Activated CD8-positive, alpha-beta memory T cell treated with anti-CD3 and anti-CD28 coated beads for 4 hours (primary cell): ENCODE measurements at places on chromosomes 5 and 9.

- DNase-seq: no peak
Observed at GRCh38 chr9:124654431-124654830, 116.7 kb downstream of the NR6A1 start.

- no peak for DNase-seq
Observed at GRCh38 chr5:78903861-78904260, 81.2 kb downstream of the ARSB start.

DNA sequence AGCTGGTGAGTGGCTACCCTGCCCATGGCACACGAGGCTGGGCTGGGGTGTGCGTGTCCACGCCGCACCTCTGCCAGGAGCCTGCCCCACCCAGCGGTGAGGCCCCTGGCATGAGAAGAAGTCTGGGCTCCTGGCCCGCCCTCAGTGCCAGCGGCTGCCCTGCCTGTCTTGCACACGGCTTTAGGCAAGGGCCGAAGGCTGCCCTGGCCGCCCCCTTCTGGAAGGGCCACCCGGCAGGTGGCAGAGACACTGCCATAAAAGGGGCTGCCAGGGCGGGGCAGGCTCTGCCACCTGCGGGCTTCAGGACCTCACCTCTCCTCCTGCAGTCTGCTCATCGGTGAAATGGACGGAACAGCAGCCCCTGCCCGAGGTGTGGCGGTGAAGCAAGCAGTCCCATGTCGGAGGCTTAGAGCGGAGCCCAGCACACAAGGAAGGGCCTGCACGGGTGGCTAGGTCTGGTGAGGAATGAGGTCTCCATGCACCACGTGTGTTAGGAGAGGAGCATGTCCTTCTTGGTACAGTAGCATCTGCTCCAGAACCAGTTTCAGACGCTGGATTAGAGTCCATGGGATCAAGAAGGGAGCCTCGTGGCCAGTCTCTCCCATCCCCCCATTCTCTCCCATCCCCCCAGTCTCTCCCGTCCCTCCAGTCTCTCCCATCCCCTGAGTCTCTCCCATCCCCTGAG, 34.8 kb upstream of the TMEM250 start:
- DNase-seq: no peak

DNA sequence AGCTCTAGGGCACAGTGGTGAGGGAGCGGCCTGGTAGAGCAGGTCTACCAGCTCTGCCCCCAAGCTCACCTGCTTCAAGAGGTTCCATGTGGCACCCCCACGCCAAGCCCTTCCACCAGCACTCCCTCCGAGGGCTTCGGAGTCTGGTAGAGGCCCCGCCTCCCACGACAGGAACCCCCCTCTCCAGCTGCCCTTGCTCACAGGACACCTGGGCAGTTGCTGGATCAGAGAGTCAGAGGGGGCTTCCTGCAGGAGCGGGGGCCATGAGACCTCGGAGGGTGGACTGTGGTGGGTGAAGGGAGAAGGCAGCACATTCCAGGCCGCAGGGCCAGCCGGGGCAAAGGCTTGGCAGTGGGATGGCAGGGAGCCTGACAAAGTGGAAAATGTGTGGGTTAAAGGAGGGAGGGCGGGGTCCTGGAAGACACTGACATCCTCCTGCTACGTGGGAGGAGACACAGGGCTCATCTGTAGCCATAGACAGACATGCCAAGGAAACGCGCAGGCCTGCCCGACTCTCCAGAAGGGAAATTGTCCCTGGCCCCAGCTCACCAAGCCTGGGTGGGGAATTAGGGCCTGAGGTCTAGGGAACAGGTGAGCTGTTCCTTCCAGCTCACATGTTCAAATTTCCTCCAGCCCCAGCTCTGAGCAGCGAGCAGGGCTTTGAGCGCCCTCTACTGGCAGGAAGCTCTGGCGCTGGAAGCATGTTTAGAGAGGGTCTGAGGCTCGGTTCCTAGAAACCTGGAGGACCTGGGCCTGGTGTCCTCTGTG, 74.2 kb downstream of the NTNG2 start:
- peak; percentile 58 for DNase-seq

DNA sequence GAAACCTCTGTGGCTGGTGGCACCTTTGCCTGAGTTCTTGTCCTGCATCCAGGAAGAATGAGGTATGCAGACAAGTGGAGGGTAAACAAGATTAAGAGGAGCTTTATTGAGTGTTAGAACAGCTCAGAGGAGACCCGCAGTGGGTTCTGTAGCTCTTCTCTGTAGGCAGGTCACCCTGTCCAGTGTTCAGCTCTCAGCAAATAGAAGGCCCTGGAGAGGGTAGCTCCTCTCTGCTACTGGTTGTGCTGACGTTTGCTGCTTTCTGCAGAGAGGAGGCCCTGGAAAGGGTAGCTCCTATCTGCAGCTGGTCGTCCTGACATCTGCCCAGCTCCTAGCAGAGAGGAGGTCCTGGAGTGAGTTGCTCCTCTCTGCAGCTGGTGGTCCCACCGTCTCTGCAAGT, 96.8 kb upstream of the CCDC112 start:
- DNase-seq: no peak

GRCh38 chr5:172751761-172752510, 19.1 kb downstream of the DUSP1 start:
- no peak for DNase-seq

- no peak for DNase-seq
Observed at GRCh38 chr5:27477550-27477949, 439.2 kb upstream of the CDH9 start.

GRCh38 chr5:175663186-175664184, 5.6 kb downstream of the HRH2 start:
- no peak for DNase-seq

GRCh38 chr5:141345327-141345726, 1.7 kb downstream of the PCDHGA3 start:
- no peak for DNase-seq

GRCh38 chr5:150644058-150644457, 3.6 kb downstream of the SYNPO start:
- no peak for DNase-seq

DNA sequence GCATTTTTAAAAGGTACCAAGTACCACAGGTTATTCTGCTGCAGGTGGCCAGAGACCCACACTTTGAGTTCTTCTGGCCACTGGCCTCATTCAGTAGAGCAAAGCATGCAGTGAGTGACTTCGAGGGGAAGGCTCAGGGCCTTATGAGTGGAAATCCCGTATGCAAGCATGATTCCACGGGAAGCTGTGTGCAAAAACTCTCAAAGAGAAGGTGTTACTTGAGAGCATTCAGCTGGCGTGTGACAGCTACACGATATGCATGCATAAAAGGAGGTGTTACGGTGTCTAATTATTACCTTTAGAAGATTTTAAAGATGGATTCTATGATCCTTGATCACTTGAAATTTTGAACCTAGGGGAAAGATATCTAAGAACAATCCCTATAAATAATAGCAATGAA, 160.3 kb downstream of the ENC1 start:
- DNase-seq: no peak

- DNase-seq: no peak
Observed at GRCh38 chr9:78014776-78015175, 16.8 kb downstream of the GNAQ start.

- no peak for DNase-seq
Observed at GRCh38 chr5:76735762-76736545, 20.0 kb downstream of the F2R start.

DNA sequence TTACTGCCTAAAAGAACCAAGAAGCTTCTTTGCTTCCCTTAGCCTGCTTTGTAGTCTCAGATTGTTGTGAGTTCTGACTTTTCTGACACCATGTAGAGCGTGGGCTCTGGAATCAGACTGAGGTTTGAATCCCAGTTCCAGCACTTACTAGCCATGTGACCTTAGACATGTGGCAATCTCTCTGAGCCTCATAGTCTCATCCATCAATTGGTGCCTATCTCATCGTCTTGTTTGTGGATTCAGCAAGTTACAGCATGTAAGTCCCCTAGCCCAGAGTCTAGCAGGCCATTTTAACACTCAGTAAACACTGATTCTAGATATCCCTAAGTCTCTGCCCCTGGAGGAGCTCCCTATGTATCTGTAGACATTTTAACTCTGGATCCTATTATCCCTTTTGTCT, 94.7 kb downstream of the ANGPTL2 start:
- no peak for DNase-seq

DNA sequence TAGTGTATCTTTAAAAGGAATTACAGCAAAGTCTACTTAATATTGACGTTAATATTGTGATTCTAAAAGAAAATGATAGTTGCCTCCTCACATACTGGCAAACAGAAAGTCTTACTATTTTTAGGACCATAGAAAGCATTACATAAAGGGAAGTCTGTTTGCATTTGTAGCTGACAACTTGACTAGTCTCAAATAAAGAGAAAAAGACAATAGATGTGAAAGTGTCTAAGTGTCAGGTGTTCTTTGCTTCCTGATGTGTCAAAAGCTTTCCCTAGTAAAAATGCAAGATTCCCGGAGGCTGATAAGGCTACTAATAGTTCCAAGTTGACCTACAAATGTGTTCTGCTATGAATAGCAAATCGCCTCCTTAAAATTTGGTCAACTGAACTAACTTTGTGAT, 259.7 kb downstream of the CDH10 start:
- no peak for DNase-seq

GRCh38 chr9:109779711-109780452, at the start of gene PALM2AKAP2:
Gene PALM2AKAP2 (plus strand): TSS chr9:109780198. CDS start chr9:109780489, 291 bp downstream.
- no peak for DNase-seq

DNA sequence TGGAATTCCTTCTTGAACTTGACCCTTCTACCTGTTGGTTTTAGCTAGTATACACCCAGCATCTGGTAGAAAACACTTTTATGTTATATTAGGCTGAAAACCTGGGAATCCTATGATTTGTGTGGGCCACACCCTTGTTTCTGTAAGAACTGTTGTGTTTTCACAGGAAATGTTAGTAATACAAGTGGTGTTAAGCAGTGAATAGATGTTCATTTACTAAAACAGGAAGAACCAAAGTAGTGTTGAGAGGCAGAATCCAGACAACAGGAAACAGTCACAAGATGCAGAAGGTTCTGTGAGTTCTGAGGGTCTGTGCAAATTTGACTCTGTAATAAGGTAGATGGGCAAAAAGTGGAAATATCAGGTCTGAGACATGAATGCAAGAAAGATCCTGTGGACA, 73.0 kb upstream of the RAI14 start:
- DNase-seq: no peak

DNA sequence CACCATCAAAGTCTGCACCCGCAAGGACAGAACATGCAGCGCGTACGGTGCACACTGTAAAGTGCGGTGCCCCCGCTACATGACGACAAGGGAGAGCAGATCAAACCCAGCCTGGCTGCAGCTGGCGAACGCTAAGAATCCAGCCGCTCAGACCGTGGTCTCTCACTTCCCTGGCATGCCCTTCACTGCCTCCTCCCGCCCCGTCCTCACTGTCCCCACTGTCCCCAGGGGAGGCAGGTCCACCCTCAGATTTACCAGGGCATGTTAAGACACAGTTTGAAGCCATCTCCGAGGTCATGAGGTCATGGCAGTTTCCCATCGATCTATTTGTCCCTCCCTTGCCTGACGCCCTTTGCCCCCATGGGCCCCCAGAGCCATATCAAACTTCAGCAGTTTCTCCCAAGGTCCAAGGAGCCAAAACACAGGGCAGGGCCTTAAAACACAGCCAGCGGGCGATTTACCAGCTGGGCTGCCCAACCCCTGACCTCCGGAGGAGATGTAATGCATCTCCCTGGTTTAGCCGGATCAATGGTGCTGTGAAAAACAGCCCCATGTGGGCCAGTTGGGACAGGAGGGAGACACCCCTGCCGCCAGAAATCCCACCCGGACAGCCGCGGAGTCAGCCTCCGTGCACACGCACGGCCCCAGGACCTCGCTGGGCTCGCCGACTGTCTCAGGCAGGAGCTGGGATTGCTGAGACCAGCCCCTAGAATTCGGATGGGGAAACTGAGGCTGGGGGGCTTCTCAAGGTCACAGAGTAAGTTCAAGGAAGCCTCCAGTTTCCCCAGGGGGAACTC, 52.3 kb upstream of the FUBP3 start:
- no peak for DNase-seq

DNA sequence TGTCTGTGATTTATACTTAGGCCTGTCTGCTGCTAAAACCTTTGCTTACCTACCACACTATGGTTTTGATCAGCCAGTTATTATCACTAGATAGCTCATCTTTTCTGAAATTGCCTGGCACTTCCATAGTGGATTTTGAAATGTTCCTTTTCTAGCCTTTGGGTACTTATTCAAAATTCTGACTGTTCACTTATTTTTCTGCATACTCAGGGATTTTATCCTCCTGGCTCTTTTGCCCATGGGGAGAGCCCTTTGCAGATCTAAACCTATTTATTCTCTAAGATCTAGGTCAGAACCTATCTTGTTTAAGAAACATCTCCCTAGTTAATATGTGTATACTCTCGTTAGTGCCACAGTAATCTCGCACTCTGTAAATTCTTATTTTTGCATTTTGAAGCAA, 103.5 kb upstream of the C9orf72 start:
- no peak for DNase-seq

DNA sequence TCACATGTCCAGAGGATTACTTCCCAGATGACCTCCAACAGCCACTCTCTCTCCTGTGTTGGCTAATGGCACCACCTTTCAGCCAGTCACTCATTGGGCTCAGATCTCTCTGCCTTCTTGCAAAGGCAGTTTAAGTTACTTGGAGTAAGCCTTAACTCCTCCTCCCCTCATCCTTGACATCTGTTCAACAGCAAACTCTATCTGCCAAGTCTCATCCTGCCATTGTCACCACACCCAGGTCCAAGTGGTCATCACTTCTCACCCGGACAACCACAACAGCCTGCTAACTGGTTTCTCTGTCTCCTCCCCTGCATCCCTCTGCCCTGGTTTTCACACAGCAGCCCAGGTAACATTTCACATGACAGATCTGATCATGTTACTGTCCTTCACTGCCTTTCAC, 58.5 kb downstream of the DCP2 start:
- DNase-seq: no peak

GRCh38 chr5:106962464-106963230, 708.1 kb downstream of the EFNA5 start:
- no peak for DNase-seq

DNA sequence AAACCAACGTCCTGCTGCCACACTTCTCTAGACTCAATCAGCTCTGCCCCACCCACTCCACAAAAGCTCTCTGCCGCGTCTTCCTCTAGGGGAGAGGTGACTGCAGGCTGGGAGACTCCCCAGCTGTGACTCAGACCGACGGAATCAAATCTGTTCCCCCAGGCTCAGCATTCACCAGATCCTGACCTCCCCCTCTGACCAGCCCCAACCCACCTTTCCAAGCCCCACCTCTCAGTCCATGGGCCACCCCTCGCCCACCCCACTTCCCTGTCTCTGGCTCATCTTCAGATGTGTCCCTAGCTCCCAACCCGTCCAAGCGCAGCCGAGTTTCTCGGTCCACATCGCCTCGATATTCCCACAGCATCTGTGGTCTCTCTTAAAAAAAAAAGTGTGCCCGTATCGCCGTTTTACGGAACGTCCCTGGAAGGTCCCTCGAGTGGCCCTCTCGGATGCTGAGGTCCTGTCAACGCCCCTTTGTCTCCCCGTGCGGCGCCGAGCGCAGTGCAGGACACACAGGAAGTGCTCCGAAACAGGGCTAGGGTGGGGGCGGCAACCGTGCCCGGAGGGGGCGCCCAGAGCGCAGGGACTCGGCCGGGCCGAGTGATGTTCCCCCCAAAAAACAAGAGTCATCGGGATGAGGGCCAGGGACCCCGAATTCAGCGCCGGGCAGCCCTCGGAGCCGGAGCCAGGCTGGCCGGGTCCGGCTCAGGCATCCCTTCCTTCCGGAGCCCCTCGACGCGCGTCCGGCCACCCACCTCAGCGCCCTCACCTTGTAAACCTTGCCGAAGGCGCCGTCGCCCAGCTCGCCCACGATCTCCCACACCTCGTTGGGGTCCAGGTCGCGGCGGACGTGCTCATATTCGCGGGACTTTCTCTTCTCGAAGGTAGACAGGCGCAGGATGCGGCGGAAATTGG, 649 bp downstream of the STK10 start:
- DNase-seq: no peak

GRCh38 chr5:82809420-82810143, 267.6 kb downstream of the TMEM167A start:
- DNase-seq: no peak

- DNase-seq: no peak
Observed at GRCh38 chr5:80192507-80193241, 63.2 kb downstream of the SERINC5 start.
